ENCODE measurements at places on chromosomes 7 and 10. TPM values are rescaled to one million over a fixed set of nuclear protein-coding genes. Genes with fewer than 3 reads are reported as not detected.

GRCh38 chr10:58691528-58691927 lies 178.9 kb downstream of the BICC1 start:
- DNase-seq: no peak
- no peaks in the 10 kb centered on the region for H3K4me1 ChIP-seq
- no peaks in the 10 kb centered on the region for H3K27me3 ChIP-seq
- no peak overlapping the region for H3K4me3 ChIP-seq

- no peaks in the 10 kb centered on the region for H3K27me3 ChIP-seq
- no peak overlapping the region for H3K27ac ChIP-seq
- DNase-seq: no peak
- no peaks in the 10 kb centered on the region for H3K4me1 ChIP-seq
- no peaks in the 10 kb centered on the region for H3K36me3 ChIP-seq
- H3K4me3 ChIP-seq: no peak overlapping the region
Measured at GRCh38 chr10:49743464-49744075, 18.6 kb downstream of the OGDHL start.

Gene ARMC10
- 31.7 TPM for total RNA-seq

Gene C10orf67
- 0.84 TPM for total RNA-seq

DNA sequence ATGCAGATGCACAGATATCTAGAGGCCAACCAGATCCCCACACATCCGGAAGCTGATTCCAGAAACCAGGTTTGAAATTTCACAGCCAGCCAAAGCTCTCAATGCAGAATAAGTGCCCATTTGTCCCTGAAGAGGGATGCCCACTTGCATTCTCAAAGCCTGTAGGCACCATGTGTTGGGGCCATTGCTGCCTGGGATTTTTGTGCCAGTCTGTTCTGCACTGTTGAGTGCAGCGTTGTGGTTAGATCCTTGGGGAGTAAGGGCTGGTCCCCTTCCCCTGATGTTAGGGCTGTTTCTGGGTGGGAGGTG lies 62.4 kb downstream of the EEPD1 start:
- H3K27me3 ChIP-seq: peaks cover 5% of the 10 kb centered on the region
- H3K36me3 ChIP-seq: peaks cover 2% of the 10 kb centered on the region
- DNase-seq: no peak
- peaks cover 13% of the 10 kb centered on the region for H3K4me1 ChIP-seq
- H3K27ac ChIP-seq: no peak overlapping the region
- H3K4me3 ChIP-seq: no peak overlapping the region

Gene RARRES2
- not detected for total RNA-seq

DNA sequence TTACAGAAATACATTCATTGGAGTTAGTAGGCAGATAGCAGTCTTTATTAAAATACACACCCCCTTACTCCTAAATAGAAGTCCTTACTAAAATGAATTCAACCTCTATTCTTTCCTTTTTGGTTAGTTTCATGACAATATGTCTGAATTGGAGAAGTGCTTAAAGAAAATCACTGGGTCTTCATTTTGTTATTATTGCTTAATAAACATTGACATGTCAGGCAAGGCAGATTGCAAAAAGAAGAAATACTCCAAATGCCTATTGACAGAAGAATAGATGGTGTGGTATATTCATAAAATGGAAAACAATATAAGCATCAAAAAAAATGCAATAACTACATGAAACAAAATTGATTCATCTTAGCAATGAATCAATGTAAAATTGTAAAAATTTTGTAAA lies 135.5 kb downstream of the TMEM26 start:
- peaks cover 15% of the 10 kb centered on the region for H3K4me1 ChIP-seq
- no peak overlapping the region for H3K4me3 ChIP-seq
- H3K36me3 ChIP-seq: no peaks in the 10 kb centered on the region

Gene MYOZ1
- total RNA-seq: not detected

Gene AIFM2
- 7.2 TPM for total RNA-seq

DNA sequence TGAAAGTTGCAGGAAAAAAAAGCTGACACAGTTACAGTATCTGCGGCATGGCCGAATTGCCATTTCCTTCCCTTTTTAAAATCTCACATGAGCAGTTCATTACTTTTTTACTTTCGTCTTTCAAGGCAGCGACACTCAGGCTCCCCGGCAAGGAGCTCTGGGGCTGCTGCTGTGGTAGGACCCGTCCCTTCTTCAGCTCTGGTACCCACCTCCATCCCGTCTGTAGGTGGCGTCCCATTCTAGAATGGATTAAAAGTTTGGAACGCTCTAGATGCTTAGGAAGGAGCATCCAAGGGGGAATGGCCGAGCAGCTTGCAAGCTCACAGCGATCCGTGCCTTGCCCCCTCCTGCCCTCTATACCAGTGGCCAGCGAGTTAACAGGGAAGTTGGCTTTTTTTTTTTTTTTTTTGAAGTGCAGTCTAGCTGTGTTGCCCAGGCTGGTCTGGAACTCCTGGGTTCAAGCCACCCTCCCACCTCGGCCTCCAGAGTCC lies 22.8 kb upstream of the TTYH3 start:
- peak; percentile 22 for DNase-seq
- no peak overlapping the region for H3K27ac ChIP-seq
- H3K36me3 ChIP-seq: no peaks in the 10 kb centered on the region
- peaks cover 4% of the 10 kb centered on the region for H3K4me1 ChIP-seq
- H3K4me3 ChIP-seq: no peak overlapping the region

DNA sequence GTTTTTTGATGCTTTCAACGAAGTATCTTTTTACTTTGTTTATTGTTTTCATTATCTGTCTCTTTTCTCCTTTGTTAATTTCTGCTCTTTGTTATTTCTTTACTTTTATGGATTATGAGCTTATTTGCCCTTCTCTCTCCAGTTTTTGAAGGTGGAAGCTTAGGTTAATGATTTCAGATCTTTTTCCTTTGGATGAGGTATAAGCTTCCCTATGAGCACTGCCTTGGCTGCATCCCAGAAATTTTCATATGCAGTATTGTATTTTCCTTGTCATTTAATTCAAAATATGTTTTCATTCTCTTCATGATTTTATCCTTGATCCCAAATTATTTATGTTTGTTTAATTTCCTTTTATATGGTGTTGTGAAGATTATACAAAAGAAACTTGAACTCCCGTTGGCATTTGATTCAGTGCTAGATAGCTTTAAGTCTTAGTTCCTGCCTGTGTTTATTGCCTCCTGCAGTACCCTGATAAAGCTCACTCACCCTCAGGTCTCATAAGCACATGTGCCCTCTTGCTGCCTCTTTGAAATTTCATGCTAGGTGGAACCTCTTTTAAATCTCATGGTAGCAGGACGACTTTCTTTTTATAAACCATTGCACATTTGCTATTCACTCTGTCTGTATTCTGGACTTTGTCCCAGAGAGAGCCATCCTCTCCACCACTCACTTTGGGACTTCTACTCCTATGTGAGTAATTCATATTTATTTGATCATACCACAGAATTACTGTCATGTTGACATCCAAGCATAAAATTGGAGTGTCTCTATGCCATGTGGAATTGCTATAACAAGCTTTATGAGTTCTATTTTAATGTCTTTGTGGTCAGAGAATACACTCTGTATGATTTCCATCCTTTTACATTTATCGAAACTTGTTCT lies 23.0 kb upstream of the CEP41 start:
- no peak overlapping the region for H3K4me3 ChIP-seq
- no peak overlapping the region for H3K27ac ChIP-seq
- DNase-seq: no peak
- H3K36me3 ChIP-seq: peaks cover 8% of the 10 kb centered on the region

Gene FAM25A
- not detected for total RNA-seq

DNA sequence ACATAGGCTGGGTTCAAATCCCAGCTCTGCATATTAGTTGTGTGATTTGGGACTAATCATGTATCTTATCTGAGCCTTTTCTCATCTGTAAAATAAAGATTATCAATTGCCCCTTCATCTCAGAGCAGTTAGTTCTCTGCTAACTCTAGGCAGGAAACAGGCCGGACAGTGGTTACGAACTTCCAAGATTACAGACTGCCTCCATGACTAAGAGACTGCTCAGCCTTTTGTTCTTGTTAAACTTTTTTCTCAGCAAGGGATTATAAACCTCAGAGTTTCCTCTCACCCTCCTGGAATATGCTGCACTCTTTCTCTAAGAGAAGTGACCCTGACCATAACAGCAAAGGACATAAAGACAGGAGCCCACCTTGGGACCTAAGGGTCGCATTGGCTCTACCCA lies 52.5 kb upstream of the NFKB2 start:
- no peak overlapping the region for H3K27ac ChIP-seq
- H3K27me3 ChIP-seq: no peaks in the 10 kb centered on the region
- H3K4me1 ChIP-seq: peaks cover 29% of the 10 kb centered on the region
- peaks cover 2% of the 10 kb centered on the region for H3K36me3 ChIP-seq
- DNase-seq: no peak
- no peak overlapping the region for H3K4me3 ChIP-seq

- no peak for DNase-seq
- no peak overlapping the region for H3K27ac ChIP-seq
- H3K27me3 ChIP-seq: no peaks in the 10 kb centered on the region
- no peaks in the 10 kb centered on the region for H3K4me1 ChIP-seq
- no peak overlapping the region for H3K4me3 ChIP-seq
- H3K36me3 ChIP-seq: no peaks in the 10 kb centered on the region
Measured at GRCh38 chr7:49094866-49095265, 170.5 kb downstream of the CDC14C start.

DNA sequence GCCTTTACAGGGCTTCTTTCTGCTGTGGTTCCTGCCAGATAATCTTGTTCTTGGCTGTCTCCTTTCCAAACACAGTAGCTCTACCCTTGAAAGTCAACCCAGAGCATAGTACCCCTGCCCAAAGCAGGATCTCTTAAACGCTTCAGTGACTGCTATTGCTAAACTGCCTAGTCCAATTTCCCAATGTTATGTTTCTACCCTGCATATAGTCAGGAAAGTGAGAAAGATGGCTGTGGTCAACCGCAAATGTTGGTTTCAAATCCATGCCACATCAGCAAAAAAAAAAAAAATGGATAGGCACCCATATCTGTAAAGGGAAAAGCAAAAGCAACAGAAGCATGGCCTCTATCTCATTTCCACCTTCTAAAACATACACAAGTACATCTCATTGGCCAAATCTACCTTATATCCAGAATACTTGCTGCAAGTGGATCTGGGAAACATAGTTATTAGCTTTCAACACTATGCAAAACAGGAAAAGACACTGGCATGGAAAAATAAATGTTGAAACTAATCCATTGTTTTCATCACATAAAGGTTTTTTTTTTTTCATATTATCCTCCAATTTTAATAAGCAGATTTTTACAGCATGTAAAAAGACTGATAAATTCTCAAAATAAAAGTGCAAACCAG lies 59.8 kb downstream of the DNAJC1 start:
- no peaks in the 10 kb centered on the region for H3K4me1 ChIP-seq
- H3K27me3 ChIP-seq: no peaks in the 10 kb centered on the region
- H3K27ac ChIP-seq: peak overlapping the region; percentile 20
- H3K4me3 ChIP-seq: no peak overlapping the region

DNA sequence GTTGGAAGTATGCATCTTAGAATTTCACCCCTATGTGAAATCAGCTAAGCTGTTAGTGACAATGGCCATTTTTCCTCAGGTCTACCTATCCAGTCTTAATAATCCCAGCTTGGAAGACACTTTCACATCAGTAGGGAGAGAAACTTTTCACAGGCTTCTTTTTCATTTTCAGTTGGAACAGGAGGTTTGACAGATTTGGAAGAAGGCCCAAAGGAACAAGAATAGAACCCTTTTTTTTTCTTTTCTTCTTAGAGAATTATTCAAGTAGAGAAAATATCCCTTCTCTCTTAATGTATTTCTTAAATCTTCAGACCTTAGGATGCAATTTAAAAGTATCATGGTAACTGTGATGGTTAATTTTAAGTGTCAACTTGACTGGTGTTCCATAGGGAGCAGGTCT lies 410.5 kb upstream of the C7orf33 start:
- no peaks in the 10 kb centered on the region for H3K27me3 ChIP-seq
- H3K27ac ChIP-seq: no peak overlapping the region
- no peak overlapping the region for H3K4me3 ChIP-seq
- no peaks in the 10 kb centered on the region for H3K36me3 ChIP-seq
